CD4-positive, alpha-beta T cell (primary cell): ENCODE measurements at places on chromosomes 1 and 21. TPM values are rescaled to one million over a fixed set of nuclear protein-coding genes. Genes with fewer than 3 reads are reported as not detected.

DNA sequence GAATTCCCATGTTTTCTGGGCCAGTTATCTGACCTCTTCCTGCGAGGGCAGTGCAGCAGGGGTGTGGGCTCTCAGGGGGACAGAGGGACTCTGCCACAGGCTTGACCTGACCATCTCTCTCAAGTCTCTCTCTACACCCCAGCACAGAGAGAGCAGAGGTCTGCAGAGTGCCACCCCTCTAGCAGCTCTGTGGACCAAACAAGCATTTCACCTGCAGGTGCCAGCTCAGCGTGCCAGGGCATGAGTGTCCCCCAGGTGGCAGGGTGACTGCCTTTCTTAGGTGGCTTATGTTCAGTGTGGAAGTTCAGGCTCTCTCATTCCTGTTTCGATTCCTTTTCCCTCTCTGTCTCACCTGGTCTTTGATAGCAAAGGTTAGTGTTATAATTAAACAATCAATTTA, 191.3 kb downstream of the CACNA1E start:
- no peak overlapping the region for H3K4me3 ChIP-seq
- H3K36me3 ChIP-seq = no peaks in the 10 kb centered on the region
- no peaks in the 10 kb centered on the region for H3K4me1 ChIP-seq
- DNase-seq = no peak
- peaks cover 13% of the 10 kb centered on the region for H3K27me3 ChIP-seq

GRCh38 chr21:45515241-45516061, 26.8 kb downstream of the SLC19A1 start:
- H3K27ac ChIP-seq = no peak overlapping the region
- H3K4me1 ChIP-seq = peaks cover 7% of the 10 kb centered on the region
- no peak for DNase-seq
- no peaks in the 10 kb centered on the region for H3K27me3 ChIP-seq

- no peak overlapping the region for H3K27ac ChIP-seq
- DNase-seq = peak; percentile 13
- H3K27me3 ChIP-seq = no peaks in the 10 kb centered on the region
Measured at GRCh38 chr1:162892906-162893611, 32.1 kb upstream of the CCDC190 start.

GRCh38 chr1:226411619-226412018, 3.7 kb upstream of the PARP1 start:
- H3K27me3 ChIP-seq = no peaks in the 10 kb centered on the region
- H3K4me1 ChIP-seq = peaks cover 10% of the 10 kb centered on the region
- H3K4me3 ChIP-seq = no peak overlapping the region
- no peak for DNase-seq
- H3K27ac ChIP-seq = no peak overlapping the region

- peaks cover 28% of the 10 kb centered on the region for H3K4me1 ChIP-seq
- no peak overlapping the region for H3K4me3 ChIP-seq
- no peak overlapping the region for H3K27ac ChIP-seq
- H3K36me3 ChIP-seq = peaks cover 78% of the 10 kb centered on the region
- H3K27me3 ChIP-seq = no peaks in the 10 kb centered on the region
- peak; percentile 78 for DNase-seq
Measured at GRCh38 chr1:21255284-21255942, 34.9 kb downstream of the ECE1 start.

DNA sequence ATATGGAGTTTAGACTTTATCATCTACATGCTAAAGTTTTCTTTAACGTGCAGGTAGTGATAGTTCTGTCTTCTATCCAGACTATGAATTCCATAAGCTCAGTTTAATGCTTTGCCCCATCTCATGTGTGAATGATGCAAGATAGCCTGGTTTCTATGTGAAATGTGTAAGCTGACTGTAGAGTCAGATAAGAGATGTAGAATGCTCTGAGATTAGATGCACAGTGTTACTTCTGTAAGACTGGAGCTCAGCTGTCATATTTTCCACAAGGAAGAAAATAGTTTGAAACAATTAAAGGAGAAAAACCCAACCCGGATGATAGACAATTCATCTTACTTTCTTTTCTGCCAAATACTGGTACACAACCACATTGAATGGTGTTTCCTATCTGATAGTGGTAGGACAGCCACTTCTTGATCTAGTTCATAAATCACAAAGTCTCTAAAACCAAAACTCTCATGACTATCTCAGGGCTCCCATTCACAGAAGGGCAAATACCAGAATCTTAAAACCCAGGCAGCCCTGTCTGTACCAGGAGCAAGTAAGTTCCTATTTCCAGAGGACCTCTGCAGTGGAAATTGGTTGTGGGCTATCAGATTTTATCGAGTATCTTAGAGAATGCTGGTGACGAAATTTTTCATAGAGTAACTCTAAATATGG, 50.6 kb downstream of the TBX15 start:
- no peak overlapping the region for H3K4me3 ChIP-seq
- no peak overlapping the region for H3K27ac ChIP-seq
- H3K27me3 ChIP-seq = no peaks in the 10 kb centered on the region
- H3K4me1 ChIP-seq = no peaks in the 10 kb centered on the region

GRCh38 chr1:192810253-192810880, 1.5 kb downstream of the RGS2 start:
- H3K27me3 ChIP-seq = no peaks in the 10 kb centered on the region
- H3K4me3 ChIP-seq = peak overlapping the region; percentile 65
- peaks cover 11% of the 10 kb centered on the region for H3K36me3 ChIP-seq
- H3K4me1 ChIP-seq = peaks cover 13% of the 10 kb centered on the region
- no peak overlapping the region for H3K27ac ChIP-seq

DNA sequence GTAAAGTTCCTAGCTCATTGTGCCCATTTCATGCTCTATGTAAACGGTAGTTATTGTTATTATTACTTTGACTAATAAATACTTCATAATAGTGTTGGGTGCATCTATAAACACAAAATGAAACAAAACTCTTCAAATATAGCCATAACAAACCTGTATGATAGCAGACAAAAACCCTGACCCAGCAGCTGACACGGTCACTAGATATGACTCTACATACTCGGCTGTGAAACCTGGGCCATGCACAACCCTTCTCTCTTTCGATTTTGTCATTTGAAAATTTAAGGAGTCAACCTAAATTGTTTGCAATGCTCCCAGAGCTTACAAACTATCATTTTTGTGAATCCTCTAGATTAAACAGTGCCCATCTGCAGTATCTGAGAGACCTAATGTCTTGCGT, 8.0 kb upstream of the RGS13 start:
- H3K4me3 ChIP-seq = no peak overlapping the region
- no peaks in the 10 kb centered on the region for H3K4me1 ChIP-seq
- no peaks in the 10 kb centered on the region for H3K36me3 ChIP-seq
- no peak for DNase-seq
- no peak overlapping the region for H3K27ac ChIP-seq

- peaks cover 66% of the 10 kb centered on the region for H3K36me3 ChIP-seq
- no peaks in the 10 kb centered on the region for H3K4me1 ChIP-seq
- H3K27ac ChIP-seq = no peak overlapping the region
- DNase-seq = no peak
- H3K27me3 ChIP-seq = no peaks in the 10 kb centered on the region
Measured at GRCh38 chr1:1669468-1670440, 10.9 kb upstream of the CDK11B start.

DNA sequence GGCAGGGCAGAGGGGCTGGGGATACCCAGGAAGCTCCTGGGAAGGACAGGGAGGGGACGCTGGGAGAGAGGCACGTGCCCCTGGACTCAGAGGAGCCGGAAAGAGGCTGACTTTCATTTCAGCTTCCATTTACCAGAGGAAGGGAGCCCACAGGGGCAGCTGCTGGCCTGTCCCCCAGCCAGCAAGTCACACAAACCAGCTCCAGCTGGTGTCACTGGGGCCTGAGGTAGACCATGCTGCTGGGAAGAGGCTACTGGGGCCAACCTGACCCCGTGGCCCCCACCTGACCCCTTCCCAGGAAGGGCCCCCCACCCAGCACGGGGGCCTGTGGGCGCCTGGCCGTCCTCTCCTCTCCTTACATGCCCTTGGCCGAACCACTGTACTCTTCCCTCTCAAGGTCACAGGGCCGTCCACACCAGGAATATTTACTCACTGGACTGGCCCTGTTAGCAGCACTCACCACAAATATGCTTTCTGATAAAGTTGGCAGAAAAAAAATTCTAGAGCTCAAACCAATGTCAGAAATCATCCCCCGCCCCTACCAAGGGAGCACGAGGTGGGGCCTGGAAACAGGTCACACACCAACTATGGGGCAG, 110.5 kb downstream of the CASZ1 start:
- H3K27me3 ChIP-seq = no peaks in the 10 kb centered on the region
- H3K4me1 ChIP-seq = no peaks in the 10 kb centered on the region

GRCh38 chr1:167064621-167065020, 25.6 kb downstream of the GPA33 start:
- DNase-seq = no peak
- peaks cover 6% of the 10 kb centered on the region for H3K4me1 ChIP-seq
- H3K36me3 ChIP-seq = no peaks in the 10 kb centered on the region
- no peaks in the 10 kb centered on the region for H3K27me3 ChIP-seq

DNA sequence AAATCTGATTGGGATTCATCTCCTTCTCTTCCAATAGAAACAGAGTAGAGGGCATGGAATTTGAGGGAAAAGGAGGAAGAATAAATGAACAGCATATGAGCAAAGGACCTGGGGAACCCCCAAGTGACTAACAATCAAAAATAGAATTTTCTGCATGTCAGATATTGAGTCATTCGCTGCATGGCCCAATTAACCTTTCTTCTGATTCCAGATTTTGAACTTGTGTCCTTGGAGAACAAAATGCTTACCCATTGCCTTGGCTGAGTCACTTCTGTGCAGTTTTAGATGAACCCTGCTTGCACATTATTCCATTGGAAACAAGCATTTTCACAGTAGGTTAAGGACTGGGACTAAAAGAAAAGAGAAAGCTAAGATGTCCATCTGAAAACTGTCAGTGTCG, 390.5 kb downstream of the ST6GALNAC3 start:
- DNase-seq = no peak
- no peak overlapping the region for H3K27ac ChIP-seq
- H3K36me3 ChIP-seq = no peaks in the 10 kb centered on the region
- H3K4me3 ChIP-seq = no peak overlapping the region
- H3K4me1 ChIP-seq = peaks cover 2% of the 10 kb centered on the region

DNA sequence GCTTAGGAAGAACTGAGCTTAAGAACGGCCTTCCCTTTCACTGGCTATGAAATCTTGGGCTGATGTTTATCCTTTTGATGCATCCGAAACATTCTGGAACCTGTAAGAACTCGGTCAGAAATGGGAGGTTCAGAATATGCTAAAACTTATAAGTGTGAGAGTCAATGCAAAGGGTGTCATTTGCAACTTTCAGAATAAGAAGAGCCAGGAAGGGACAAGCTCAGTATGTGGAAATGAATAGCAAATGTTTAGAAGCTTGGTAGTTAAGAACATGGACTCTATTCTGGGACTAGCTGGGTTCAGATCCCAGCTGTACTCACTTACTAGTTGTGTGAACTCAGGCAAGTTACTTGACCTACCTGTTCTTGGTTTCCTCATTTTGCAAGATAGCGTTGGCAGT, 234.1 kb downstream of the OMA1 start:
- H3K36me3 ChIP-seq = no peaks in the 10 kb centered on the region
- no peaks in the 10 kb centered on the region for H3K4me1 ChIP-seq
- H3K27ac ChIP-seq = no peak overlapping the region
- no peak overlapping the region for H3K4me3 ChIP-seq
- DNase-seq = no peak

DNA sequence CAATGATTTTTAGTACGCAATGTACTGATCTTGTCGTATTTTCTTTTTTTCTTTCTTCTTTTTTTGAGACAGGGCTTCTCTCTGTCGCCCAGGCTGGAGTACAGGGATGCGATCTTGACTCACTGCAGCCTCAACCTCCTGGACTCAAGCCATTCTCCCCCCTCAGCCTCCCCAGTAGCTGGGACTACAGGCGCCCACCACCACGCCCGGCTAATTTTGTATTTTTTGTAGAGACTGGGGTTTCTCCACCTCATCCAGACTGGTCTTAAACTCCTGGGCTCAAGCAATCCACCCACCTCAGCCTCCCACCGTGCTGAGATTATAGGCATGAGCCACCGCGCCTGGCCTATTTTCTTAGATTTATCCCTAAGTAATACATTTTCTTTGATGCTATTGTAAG, 43.9 kb upstream of the COL6A2 start:
- H3K4me3 ChIP-seq = no peak overlapping the region
- H3K4me1 ChIP-seq = peaks cover 12% of the 10 kb centered on the region
- H3K36me3 ChIP-seq = no peaks in the 10 kb centered on the region
- H3K27ac ChIP-seq = no peak overlapping the region

GRCh38 chr21:14086553-14086952, 124.2 kb downstream of the LIPI start:
- no peak overlapping the region for H3K27ac ChIP-seq
- DNase-seq = no peak
- no peaks in the 10 kb centered on the region for H3K36me3 ChIP-seq

GRCh38 chr1:63799820-63800219, 26.0 kb downstream of the ROR1 start:
- no peak for DNase-seq
- no peaks in the 10 kb centered on the region for H3K27me3 ChIP-seq
- no peak overlapping the region for H3K27ac ChIP-seq
- H3K4me1 ChIP-seq = no peaks in the 10 kb centered on the region
- no peak overlapping the region for H3K4me3 ChIP-seq

GRCh38 chr1:47643306-47644211, 205.7 kb downstream of the FOXD2 start:
- no peak overlapping the region for H3K4me3 ChIP-seq
- no peaks in the 10 kb centered on the region for H3K36me3 ChIP-seq
- DNase-seq = no peak
- no peak overlapping the region for H3K27ac ChIP-seq
- no peaks in the 10 kb centered on the region for H3K27me3 ChIP-seq

DNA sequence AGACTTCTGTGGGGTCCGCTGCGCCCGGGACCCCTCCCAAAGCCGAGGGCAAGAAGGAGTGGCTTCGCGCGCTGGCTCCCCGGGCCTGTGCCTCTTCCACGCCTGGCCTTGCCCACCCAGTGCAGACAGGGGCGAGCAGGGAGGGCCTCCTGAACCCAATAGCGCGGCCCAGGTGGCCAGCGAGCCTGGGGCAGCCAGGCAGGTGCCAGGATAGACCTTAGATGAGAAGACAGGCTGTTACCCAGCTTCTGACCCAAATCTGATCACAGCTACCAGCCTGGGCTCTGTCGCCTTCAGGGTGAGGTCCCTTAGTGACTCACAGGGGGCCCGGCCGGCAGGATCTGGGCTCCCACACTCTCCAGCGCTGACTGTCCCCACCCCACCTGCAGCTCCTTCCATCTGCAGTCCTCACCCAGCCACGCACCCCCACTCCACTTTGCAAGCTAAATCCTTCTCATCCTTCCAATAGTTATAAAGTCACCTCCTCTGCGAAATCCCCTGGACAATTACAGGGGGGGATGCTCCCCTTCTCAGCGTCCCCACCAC, 9.6 kb downstream of the CLEC20A start:
- H3K4me1 ChIP-seq = no peaks in the 10 kb centered on the region
- no peaks in the 10 kb centered on the region for H3K27me3 ChIP-seq
- H3K27ac ChIP-seq = no peak overlapping the region
- no peak overlapping the region for H3K4me3 ChIP-seq

Gene RNU1-3
- total RNA-seq = 5,937 TPM

Gene AMY1C
- total RNA-seq = not detected

Gene ZNF593OS
- not detected for total RNA-seq

Gene ZNF648
- not detected for total RNA-seq

Gene NUAK2
- 14.9 TPM for total RNA-seq

Gene TAS1R2
- total RNA-seq = not detected

Gene REN
- total RNA-seq = not detected

Gene COL9A2
- total RNA-seq = 3.0 TPM
